Esophagus squamous epithelium (tissue), 5 donors: ENCODE measurements at places on chromosomes 6 and 20.

GRCh38 chr6:167407239-167408064 lies 82.6 kb downstream of the TTLL2 start:
- no peak for DNase-seq

DNA sequence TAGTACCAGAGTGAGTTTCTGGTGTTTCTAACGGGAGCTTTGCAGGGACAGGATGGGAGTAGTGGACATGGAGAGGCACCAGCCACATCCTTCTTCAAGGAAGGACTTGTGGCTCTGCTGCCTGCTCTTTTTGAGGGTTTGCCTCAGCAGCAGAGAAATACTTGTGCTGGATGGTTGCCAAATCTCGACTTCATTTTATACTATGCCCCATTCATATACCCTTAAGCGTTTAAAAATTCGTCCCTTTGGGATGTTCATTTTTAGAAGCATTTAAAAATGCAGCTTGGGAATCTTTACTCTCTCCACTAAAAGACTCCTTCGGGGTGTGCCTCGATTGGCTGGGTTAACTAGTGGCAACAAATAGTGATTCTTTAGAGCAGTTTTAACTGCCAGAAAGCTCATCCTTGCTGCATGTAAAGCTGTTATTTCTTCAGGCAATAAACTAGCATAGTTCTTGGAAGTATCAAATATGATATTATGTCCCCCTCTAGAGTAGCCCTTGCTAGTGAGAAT lies 126.5 kb upstream of the B3GAT2 start:
- no peak for DNase-seq

- no peak for DNase-seq
Measured at GRCh38 chr6:39922821-39923220, 11.4 kb downstream of the MOCS1 start.

DNA sequence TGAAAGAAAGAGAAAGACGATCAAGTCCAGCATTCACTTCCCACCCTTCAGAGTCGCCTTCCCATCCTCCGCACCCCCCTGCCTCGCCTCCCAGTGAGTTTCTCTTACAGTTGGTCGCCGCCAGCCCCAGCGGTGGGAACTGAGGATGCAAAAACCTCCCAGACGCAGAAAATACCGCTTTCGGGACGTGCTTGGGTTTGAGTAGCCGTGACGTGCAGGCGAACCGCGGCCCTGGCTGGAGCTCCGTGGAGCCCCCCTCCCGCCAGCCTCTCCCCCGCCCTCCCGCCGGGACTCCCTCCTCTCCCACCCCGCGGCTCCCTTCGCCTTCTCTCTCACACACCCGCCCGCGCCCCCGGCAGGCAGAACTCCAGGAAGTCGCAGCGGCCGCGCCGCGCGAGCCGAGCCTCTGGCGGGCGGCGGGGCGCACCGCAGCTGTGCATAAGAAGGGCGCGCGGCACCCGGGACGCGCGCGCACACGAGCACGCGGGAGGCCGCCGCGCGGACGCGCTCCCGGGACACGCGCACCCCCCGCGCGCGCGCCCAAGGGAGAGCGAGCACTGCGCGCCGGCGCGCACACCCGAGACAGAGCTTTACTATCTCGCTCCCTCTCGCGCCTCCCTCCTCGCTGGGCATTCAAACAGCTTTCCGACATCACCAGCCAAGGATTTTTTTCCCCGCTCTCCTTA lies at the start of gene ADGRB3:
TSS of gene ADGRB3 (plus strand) at position 557 of the 686 bp plus-strand sequence. CDS start 3,394 bp downstream, outside the sequence.
- DNase-seq, result no peak
